ENCODE measurements at places on chromosomes 3 and 15.

DNA sequence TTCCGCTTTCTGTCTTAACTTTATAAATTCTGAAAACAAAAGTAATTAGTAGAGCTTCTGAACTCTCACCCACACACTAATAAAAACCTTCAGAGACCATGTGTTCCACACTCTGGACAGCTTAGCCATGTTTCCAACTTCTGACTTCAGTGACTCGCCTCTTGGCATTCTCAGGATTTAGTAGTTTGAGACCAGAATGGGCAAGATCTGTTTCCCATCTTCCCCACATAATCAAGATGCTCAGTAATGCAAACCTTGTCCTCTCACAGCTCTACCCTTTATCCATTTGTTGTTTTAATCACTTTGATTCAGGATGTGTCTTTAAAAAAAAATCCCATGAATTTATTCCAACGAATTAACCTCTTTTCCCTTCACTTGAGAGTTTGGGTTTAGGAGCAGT lies 166.6 kb upstream of the SLC24A5 start:
- no peak for DNase-seq

GRCh38 chr3:67386451-67386850 lies 268.0 kb downstream of the SUCLG2 start:
- no peak for DNase-seq

GRCh38 chr15:47506329-47507100 lies 210.8 kb upstream of the SEMA6D start:
- DNase-seq = no peak

- peak; percentile 47 for DNase-seq
Measured at GRCh38 chr3:119034256-119035013, at the start of gene IGSF11. IGSF11 (minus strand) TSS chr3:119034846; CDS start chr3:119034582, 264 bp downstream.

DNA sequence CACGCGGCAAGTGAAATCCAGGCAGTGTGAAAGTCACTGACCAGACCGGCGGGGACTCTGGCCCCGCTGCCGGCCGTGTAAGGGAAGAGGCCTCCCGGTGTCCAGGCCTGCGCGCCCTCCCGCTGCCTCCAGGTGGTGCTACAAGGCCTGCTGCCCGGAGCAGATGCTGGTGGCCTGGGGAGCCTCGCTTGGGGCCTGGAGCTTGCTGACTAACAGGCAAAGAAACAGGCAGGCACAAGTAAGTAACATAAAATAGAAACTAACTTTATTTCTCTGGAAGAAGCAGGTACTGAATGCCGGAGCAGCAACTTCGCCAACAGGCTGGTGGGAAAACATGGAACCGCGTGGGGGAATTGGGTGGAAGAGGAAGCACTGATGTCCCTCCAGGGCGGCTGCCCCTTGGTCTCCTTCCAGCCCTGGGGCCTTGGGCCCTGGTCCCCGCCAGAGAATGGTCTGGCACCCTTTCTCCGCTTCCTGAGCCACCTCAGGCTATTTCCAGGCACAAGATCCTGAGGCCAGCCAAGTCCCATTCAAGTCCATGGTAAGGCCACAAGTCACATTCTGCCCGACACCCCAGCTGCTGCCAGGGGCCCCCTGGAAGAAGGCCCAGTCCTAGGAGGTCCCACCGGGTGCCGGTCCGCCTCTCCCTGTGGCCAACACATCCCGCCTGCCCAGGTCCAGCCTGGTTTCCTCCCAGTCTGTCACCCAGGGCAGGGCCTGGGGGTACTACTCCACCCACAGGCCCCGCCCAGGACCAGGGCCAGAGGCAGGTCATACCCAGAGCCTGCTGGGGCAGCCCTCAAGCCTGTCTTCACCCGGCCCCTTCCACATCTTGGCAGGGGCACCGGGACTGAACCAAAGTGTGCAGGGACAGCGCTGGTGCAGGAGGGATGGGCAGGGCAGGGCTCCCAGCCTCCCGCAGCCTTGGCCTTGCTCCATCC lies 45.0 kb downstream of the TNK2 start:
- DNase-seq = peak; percentile 46

- no peak for DNase-seq
Measured at GRCh38 chr15:89192136-89192535, 29.2 kb downstream of the RLBP1 start.

DNA sequence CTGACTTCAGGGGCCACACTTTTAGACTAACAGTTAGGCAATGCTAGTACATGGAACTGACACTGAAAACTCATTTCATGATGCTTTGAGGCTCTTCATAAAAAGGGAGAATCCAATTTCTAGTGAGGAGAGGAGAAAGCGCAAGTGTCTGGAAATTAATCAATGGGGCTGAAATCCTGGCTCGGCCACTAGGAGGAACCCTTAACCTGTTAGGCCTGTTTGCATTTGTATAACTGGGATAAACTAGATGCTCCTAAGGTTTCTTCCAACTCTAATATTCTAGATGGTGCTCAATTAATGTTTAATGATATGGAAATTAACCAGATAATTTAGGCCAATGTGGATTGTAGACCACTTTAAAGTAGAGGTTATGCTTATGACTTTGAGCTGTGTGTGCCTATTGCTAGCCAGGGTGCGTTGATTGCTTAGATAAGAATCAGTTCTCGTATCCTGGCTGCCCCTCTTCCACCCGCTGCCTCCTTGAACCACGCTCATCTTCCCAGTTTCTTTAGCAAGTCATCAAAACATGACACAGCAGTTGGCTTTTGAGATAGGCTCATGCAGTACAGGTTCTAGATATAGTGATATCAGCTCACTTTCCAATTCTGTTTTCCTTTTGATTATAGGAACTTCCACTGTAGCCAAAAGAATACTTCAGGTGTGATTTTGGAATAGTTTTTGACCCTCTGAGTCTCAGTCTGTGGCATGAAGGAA lies 16.8 kb upstream of the CRBN start:
- DNase-seq = no peak

DNA sequence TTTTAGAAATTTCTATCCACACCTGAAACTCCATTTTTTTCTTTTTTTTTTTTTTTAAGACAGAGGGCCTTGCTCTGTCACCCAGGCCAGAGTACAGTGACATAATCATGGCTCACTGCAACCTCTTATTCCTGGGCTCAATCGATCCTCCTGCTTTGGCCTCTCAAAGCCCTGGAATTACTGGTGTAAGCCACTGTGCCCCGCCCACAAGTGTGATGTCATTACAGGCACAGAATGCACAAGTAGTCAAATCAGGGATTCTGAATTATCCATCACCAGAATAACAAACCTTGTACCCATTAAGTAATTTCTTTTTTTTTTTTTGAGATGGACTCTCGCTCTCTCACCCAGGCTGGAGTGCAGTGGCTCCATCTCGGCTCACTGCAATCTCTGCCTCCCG lies 1.9 kb downstream of the UQCRC1 start:
- DNase-seq = no peak

DNA sequence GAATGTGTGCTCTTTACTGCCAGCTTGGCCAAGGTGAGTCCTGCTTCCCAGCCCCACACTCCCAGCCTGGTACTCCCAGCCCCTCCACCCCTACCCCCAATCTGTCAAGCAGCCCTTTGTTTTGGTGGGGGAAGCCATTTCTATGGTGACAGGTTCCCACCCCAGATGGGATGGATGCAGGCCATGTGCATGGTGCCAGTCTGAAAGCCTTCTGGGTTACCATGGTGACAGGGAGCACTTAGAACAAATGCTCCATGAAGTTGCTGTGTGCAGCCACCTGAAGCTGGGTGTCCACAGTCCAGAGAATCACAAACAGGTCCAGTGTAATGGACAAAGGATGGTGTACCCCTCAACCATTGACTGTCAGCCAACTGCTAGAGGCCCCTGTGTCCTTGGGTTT lies 19.1 kb upstream of the VILL start:
- DNase-seq = no peak

GRCh38 chr15:68201879-68202261 lies 3.3 kb downstream of the CALML4 start:
- no peak for DNase-seq

GRCh38 chr3:115659253-115660220 lies 36.2 kb downstream of the GAP43 start:
- DNase-seq = peak; percentile 6

DNA sequence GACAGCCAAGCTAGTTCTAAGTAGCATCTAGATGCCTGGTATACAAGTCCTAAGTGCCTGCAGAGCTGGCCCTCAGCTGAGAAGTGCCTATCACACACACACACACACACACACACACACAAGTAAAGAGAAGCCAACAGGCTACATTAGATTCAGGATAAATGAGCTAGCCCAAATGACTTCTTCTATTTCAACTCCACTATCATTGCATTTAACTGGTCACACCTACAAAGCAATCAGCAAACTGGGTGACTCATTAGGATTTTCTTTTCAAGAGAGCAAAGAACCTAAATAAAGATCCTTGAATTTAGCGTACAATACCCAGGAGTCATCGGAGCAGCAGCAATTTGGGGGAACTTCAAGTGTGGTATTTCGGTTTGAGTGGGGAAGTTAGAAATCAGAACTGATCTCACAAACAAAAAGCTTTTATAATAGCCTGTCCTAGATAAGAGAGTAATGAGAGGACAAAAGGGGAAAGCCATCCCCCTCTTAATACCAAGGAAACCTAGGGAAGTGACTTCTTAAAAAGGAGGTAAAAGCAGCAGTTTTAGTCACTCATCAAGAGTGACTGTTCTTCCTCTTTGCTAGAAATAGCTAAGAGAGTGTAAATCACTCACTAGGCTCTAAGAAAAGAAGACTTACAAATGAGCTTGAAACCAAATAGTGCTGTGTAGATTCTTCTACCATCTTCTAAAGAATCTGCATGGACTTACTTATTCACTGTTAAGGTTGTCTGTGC lies 112.7 kb downstream of the TNIK start:
- DNase-seq = no peak

- no peak for DNase-seq
Measured at GRCh38 chr3:55090291-55090690, 162.4 kb upstream of the LRTM1 start.

GRCh38 chr15:66269326-66270090 lies 16.0 kb upstream of the MEGF11 start:
- no peak for DNase-seq

DNA sequence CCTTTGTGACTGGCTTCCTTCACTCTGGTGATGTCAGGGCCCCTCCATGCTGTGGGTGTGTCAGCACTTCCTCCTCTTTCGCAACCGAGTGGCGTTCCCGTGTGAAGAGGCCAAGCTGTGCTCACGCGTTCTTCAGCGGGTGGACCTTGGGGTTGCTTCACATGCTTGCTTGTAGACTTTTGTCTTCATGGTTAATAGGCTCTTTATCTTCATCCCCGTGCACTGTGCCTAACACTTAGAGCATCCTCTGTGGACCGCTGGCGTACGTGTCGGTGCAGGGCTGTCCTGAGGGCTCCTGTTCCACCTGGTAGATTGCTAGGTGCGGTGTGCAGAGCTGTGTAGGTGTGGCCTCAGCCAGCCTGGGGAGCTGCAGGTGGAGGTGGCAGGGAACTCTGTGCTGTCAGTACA lies 182.3 kb downstream of the OR4M2 start:
- DNase-seq = no peak

DNA sequence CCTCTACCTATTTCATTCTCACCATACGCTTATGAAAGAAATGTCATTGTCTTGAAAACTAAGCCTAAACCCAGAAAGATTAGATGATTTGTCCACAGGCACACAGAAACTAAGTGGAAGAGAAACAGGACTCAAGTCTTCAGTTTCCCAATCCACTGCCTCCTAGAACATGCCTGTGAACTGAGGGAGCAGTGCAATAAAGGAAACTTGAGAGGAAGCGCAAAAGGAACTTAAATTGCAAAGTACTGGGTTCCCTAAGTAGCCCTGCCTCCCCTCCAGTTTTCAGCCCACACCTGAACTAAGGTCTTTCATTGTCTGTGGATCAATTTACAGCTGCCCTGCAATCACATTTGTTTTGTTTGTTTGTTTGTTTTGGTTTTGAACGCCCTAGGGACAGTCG lies 56.7 kb upstream of the TSEN2 start:
- DNase-seq = no peak

GRCh38 chr3:53696401-53697172 lies 149.6 kb downstream of the CHDH start:
- no peak for DNase-seq

DNA sequence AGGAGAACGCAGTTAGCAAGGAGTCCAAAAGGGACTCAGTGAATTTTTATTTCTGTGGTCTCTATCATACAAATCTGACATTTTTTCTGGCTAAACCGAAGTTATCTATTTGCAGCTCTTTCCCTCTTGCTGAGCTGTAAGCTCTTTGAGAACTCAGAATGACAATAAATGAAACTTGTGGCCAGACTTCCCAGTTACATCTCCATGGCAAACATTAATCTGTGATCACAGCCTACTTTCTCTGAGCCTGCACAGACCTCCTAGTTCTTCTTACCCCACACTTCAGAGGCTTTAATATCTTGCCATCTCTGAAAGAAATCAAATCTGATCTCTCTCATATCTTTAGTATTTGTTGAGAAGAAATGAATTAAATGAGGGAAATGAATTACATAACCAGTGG lies 58.0 kb downstream of the PLD1 start:
- DNase-seq = no peak

GRCh38 chr3:50365080-50365841 lies 5.9 kb upstream of the TMEM115 start:
- peak; percentile 94 for DNase-seq

GRCh38 chr3:168001244-168001643 lies 94.5 kb downstream of the GOLIM4 start:
- DNase-seq = no peak

GRCh38 chr3:117681619-117682018 lies 972.0 kb downstream of the TUSC7 start:
- DNase-seq = no peak

- no peak for DNase-seq
Measured at GRCh38 chr3:159069091-159069490, 267.2 kb downstream of the MFSD1 start.

DNA sequence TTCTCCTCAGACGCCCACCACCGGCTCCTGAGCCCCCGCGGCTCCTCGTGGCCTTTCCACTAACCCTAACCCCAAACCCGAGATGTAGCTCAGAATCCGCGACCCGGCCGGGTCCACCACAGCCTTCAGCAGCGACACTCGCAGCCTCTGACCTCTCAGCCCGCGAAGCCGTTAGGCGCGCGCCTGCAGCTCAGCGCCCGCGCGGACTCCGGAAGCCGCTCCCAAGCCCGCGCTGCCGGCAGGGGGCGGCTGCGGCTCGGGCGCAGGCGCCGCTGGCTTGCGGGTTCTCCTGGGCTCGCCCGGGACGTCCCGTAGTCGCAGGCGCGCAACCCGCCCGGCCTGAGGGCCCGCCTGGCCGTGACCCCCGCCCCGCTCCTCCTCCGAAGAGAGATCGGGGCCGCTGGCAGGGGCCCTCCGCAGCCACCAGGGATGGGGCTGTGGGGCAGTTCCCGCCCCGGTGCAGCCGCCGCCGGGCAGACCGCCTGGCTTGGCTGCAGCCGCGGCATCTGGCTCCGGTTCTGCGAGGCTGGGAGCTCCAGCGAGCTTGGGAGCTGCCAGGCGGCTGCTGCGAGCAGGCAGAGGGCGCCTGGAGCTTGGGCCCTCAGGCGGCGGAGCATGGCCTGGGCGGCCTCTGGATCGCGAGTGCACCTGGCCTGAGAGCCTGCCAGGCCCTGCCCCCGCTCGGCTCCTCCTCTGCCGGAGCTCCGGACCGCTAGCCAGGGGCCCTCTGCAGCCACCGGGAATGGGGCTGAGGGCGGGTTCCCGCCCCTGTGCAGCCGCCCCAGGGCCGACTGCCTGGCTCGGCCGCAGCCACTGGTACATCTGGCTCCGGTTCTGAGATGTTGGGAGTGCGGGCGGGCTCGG lies 120.7 kb downstream of the LMLN start:
- DNase-seq = peak; percentile 79

Data from CD4-positive, alpha-beta memory T cell (primary cell).